ENCODE measurements at places on chromosomes 1 and 21. TPM values are rescaled to one million over a fixed set of nuclear protein-coding genes. Genes with fewer than 3 reads are reported as not detected.

DNA sequence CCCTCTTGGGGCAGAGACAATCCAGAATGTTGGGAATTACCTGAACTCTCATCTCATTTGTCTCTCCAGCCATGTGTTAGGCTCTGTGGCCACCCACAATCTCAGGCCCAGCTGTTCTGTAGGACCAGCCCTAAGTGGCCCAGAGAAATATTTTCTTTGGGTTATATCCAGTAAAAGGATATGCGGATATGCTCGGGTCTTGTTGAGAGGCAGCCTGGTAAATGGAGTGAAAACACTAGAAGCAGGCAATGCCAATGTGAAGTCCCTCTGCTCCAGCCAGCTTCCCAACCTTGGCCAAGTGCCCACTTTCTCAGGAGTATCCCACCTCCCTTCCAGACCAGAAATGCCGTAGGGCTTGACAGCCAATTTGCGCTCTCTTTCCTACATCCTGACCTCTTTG, 192.2 kb downstream of the ST6GALNAC3 start:
- DNase-seq: no peak

DNA sequence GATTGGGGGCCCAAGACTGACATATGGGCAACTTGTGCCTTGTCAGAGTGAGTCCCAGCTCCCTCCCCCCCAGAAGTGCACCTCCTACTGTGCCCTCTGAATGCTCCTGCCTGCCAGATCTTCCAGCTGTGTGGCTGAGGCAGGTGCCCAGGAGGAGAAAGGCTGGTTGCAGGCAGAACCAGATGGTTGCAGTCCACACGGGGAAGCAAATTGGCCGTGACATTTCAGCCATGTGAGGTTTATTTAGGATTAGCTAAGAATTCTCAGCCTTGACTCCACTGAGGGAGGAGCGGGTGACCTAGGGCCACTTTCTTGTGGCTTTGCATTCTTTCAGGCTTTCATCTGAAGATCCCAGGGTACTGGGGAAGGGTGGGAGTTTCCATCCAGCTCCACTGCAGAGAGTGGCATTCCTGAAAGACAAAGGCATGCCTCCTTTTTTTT, 33.8 kb downstream of the PEX14 start:
- no peak for DNase-seq

DNA sequence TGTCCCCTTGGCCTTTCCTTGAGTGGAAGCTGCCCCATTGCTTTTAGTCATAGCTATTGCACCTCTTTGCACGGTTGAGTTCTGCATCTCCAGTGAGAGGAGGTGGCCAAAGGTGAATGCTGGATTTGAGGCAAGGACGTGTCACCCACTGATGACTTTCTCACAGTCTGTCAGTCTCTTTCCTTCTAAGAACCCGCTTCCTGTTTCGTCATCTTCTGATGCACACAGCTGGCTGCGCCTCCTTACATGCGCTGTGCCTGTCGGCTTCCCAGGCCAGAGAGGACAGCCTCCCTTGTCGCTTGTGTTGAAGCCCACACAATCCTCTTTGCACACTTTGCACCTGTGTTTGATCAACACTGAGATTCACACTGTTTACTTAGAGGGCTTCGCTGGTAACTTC, 41.8 kb upstream of the PWP2 start:
- no peak for DNase-seq

DNA sequence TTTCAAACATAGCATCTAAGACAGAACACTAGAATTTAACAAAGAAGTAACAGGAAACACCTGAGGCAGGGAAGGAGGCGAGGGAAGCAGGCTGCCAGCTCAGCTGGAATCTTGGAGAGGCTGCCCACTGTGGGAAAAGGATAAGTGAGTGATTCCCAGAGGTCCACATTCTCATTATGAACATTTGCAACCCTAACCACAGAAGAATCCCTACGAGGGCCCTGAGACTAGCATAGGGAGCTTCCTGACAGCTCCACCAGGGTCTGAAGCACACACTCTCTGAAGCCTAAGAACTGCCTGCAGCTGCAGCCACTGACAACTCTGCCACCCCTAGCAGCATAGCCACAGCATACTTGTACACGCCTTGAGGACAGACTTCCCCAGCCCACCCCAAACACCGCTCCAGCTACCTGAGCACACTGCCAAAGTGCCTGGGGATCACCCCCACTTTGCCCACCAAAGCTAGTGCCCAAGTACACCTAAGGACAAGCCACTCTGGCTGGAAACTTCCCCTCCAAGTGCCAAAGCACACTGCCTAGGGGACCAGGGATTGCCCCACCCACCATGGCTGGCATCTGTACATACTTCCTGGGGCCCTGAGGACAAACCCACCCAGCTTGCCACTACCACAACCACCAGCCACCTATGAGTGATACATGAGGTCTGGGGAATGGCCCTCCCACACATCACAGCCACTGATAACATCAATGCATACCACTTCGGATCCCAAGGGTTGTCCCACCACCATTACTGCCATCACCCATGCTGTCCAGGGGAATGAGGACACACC, 76.6 kb upstream of the GUCA2A start:
- DNase-seq: no peak

- no peak for DNase-seq
Measured at GRCh38 chr1:172629638-172630037, 29.3 kb upstream of the FASLG start.

The CD1E gene
- polyA plus RNA-seq: 0.49 TPM

DNA sequence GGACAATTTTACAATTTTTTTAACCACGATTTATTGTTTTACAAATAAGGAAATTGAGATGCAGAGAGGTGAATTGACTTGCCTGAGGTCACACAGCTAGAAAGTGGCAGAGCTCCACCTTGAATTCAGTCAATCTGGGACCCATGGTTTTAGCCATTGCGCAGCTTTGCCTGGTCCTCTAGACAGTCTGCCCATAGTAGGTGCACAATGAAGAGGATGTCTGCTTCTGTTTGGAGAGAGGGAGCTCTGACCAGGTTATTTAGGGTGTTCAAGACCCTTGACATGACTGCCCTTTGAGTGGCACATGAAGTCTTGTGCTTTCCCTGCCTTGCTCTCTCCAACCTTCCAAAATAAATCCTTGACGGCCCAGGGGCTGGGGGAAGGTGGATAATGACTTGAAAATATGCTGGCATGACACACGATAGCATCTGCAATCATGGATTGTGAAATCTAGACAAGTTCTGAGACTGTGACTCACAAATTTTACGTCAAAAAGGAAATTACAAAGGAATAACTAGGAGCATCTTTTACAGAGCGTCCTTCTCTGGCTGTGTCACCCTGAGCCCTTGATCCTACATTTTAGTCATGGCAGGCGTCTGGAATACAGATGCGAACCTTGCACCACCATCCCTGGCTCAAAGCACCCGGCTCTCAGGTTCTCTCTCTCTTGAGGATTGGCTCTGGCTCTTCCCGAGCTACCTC, 26.2 kb upstream of the ID3 start:
- DNase-seq: no peak

Data from lung (tissue), 17 donors.